ENCODE measurements at places on chromosomes 12 and 14.

DNA sequence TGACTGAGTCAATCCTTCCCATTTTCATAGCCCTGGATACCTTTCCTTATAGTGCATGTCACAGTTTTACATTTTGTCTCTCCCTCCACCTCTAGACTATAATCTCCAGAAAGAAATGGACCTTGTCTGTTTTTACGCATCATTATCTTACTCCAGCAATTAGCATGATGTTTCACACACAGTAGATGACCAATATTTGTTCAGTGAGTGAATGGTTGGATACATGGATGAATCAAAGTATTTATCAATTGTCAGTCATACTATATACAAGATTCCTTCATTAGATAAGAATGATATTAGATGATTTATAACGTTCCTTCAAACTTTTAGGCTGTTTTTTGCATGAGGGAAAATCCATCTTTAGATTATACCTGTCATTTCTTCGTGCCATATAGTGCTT is 61.1 kb downstream of the PTHLH start:
- DNase-seq, result no peak

GRCh38 chr12:93592641-93593406 is 20.3 kb downstream of the SOCS2 start:
- no peak for DNase-seq

DNA sequence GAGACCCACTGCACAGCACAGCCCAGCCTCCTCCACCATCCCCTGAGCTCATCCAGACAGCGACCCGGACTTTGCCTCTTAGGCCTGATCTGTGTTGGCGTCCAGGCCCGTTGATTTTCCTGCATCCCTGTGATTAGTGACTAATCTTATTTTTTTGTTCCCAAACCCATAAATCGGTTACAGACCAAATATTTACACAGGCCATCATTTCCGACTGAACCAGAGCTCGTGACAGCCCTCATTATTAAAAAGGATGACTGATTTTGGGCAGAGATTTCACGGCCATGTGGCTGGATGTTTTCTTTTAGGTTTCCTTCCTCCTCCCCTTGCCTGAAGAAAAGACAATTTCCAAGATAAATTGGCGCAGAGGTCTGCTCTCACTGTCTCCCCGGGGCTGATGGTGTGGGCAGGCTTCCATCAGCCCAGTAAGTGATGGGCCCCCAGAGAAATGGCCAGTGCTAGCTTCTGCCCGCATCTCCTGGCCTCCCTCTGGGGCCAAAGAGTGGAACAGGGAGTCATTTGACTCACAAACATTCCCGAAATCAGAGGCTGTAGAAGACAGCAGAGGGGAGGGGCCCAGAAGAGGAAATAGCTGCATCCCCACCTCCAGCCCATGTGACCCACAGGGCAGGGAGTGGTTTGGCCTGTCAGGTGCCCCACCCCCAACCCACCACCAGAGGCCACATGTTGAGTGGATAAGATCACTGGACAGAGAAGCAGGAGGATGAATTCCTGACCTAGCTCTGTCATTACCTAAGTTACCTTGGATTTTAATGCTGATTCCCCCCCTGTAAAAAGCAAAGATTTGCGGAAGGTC is 283.5 kb downstream of the KSR2 start:
- DNase-seq, result no peak

- no peak for DNase-seq
These were observed 67.0 kb downstream of the ARF6 start for GRCh38 chr14:49959822-49960408.

GRCh38 chr12:118219772-118220171 is 83.8 kb downstream of the PEBP1 start:
- no peak for DNase-seq

GRCh38 chr12:110102255-110102654 is 21.9 kb upstream of the IFT81 start:
- peak; percentile 80 for DNase-seq

DNA sequence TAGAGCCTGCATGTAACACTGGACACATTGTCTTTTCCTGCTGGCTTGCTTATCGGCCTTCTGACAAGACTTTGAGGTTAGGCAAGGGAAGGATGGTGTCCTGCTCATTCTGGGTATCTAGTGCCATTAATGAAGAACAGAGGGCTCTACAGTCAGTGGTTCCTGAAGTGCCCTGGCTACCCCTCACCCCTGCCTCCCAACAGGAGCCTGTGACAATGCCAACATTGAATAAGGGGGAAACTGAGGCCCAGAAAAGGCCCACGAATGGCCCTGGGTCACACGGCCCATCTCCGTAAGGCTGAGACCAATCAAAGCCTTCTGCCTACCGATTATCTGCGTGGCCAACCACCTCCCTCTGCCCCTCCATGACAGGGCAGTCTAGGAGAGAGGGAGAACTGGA is 2.1 kb downstream of the IFI27L2 start:
- no peak for DNase-seq

DNA sequence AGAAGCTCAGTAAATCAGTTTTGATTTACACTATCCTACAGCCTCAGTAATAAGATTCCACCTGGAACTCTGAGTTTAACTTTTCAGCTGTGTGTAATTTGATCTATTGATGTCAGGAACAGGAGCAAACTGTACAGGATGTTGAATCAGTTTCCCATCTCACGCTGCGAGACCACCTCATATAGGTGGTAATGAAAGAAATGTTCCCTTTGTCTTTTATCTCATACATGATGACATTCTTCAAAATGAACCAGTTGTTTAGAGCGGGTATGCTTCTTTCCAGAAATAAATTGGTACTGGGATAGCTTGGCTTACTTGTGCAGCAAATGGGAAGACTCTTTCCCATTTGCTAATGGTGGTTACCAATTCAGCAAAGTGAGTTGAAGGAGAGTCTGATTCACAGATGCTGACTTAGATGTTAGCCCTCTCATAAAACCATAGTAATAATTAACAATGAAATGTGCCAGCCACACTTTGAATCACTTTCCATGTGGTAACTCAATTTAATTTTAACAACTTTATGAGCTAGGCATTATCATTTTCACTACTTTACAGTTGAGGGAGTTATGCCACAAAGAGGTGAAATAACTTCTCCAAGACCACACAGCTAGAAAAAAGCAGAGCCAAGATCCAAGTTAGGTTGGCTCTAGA is 251.5 kb downstream of the PAWR start:
- no peak for DNase-seq

- DNase-seq, result no peak
These were observed 18.4 kb downstream of the DDX51 start for GRCh38 chr12:132125736-132126135.

DNA sequence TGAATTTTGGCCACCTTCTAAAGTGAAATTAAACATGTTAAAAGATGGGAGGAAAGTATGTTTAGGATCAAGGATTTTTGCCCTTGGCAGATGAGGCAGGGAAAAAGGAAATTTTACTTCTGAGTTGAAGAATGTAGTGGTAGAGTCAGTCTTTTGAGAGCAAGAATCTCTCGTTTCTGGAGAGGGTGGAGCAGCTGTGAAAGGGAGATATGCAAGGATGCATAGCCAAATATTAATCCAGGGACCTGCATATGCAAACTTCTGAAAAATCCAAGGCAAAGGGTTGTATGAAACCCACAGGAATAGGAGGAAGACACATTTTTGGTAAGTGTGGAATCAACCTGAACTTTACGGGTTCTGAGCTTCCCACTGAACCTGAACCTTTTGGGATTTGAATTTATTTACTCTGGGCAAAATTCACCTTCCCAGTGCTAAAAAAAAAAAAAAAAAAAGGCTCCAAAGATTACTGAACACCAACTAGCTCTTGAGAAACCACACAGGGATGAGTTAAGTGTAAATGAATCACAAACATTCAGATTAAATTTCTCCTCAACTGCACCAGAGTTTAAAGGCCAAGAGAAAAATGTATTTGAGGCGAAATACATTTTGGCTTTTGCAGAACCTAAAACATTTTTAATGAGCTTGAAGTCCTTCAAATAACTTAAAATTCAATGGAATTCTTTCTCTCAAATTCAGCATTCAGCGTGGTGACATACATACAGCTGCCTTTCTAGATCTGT is 187.1 kb upstream of the CDKN3 start:
- peak; percentile 68 for DNase-seq

DNA sequence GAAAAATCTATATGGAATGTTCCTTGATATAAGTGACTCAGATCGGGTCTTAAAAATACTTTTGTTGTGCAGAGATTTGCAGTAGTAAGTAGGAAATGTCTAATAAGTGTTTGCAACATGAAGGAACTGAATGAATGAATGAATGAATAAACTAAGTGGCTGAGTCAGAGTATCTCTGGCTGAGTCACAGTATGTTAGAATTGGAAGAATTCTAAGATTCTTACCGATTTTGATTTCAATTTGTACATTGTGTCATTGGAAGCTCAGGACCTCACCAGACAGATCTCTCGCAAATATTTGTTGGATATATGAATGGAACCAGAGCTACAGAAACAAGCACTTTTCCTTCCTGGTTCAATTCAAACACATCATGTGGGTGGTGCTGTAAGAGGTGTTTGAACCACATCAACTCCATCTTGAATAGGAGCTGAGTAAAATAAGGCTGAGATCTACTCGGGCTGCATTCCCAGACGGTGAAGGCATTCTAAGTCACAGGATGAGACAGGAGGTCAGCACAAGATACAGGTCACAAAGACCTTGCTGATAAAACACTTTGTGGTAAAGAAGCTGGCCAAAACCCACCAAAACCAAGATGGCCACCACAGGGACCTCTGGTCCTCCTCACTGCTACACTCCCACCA is 123.9 kb upstream of the FOXN3 start:
- DNase-seq, result peak; percentile 19

DNA sequence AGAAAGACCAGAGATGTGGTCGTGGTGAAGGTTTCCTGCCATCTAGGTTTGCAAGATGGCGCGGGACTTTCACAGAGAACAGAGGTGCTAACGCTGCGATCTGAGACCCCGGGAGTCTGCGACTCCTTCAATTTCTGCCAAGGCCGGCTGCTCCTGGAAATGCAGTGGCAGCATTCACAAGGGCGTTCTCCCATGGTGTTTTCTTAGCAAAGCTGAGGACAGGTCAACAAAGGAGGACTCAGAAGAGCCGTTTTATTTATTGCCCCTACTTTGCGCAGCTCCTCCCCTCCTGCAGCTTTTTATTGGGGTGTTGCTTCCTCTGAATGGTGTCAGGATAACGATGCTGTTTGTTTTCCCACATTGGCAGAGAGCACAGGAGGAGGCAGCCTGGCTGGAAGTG is 86.3 kb downstream of the TMEM132C start:
- DNase-seq, result no peak
